ENCODE measurements at places on chromosomes 4 and X.

DNA sequence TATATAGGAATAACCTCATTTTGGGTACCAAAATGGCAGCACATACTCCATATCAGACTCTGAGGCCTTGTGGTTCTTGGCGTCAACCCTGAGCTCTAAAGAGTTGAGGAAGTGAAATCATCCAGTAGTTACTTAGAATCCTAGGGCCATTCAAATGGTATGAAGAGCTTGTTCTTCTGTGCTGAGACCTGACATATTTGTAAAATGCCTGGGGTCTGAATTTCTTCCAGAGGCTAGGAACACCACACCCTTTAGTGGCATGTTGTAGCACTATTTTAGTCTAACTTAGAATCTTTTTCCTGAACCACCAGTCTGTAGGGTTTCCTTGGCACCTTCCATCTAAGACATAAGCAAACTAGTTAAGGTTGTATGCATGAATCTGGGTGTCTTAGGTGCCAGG lies 18.1 kb upstream of the GDPD2 start:
- no peak for DNase-seq

DNA sequence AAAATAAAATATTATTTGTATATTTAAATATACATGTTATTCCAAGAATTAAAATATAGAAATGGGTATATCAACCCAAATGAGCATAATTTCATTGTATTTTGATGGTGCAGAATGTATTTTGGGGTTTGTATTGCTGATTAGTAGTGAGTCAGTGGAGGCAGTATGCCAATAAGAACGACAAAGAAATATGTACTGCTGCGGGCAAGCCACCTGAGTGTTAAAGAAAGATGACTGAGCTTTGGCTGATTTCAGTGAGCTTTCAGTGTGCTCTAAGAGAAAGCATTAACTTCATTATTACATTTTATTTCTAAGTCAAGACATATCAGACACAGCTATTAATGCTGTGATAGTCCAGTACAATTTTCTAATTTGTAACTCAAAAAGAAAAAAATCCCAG lies 297.8 kb downstream of the ANK2 start:
- no peak for DNase-seq

DNA sequence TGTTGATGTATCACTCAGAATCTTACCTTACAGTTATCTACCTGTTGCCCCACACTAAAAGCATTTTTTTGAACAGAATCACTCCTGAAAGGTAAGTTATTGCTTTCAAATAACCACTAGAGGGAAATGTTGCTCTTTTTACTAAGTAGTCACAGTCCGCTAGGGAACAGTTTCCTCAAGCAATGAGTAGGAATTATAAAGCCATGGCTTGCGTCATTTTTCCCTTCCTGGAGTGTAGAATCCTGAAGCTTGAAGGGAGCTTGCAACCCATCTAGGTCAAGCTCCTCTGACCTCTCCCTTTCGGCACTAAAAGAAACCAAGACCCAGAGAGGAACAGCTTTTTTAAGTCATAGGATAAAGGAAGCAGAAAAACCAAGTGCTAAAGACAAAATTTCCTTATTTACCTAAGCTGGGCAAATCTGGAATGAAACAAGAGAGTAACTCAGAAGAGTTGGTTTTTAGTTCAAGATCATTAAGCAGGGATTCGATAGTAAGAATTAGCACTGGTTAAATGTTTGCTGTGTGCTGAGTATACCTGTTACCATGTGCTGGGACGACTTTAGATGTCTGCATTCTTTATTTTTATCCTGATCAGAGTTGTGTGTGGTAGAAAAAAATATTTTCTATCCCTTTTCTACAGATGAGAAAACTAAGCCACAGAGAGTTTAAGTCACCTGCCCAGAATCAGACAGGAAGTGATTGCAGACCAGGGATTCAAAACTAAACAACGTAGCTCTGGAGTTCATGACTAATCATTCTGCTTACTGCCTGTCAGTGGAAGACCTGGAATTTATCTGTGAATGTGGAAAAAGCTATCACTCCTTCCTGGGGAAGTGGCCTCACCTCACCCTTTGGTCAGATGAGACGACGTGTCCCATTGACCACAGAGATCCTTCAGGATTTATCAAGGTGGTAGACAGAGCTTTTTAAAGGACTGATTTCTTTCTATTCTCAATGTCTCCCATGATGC lies 631.5 kb downstream of the RAB28 start:
- DNase-seq: no peak

DNA sequence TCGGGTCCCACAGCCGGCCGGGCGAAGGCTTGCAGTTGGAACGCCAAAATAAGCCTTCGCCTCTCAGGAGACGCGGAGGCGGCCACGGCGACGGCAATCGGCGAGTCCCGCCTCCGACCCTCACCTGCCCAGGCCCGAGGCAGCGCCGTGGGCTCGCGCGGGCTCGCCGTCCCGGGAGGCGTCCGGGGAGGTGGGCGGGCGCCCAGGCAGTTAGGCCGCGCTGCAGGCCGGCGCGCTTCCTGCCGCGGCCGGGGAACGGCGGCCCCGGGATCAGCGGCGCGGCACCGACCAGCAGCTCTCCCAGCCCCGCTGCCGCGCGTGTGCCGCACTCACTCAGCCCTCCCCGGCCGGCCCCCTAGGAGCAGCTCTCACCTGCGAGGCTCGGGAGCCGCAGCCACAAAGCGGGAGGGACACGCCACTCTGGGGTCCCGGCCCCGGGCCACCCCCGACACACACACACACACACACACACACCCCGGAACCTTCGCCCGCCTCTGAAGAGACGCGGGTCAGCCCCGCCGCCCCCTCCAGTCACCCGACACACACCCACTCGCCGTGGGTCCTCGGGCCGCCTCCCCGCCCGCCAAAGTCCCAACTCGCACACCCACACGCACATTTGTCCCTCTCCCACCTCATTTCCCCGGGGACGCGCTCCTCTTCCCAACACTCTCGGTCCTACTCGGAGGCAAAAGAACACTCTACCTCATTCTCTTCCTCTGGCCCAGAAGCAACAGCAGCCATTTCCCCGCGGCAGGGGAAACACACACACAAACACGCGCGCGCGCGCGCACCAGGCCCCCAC lies at the start of gene CNOT6L:
Gene CNOT6L (minus strand): TSS at position 767 of the 802 bp plus-strand sequence. CDS start 60 bp downstream, at position 707.
- peak; percentile 61 for DNase-seq

- DNase-seq: no peak
Measured at GRCh38 chrX:39736216-39737211, 361.2 kb downstream of the BCOR start.

GRCh38 chrX:96314985-96315384 lies 369.7 kb upstream of the DIAPH2 start:
- no peak for DNase-seq

DNA sequence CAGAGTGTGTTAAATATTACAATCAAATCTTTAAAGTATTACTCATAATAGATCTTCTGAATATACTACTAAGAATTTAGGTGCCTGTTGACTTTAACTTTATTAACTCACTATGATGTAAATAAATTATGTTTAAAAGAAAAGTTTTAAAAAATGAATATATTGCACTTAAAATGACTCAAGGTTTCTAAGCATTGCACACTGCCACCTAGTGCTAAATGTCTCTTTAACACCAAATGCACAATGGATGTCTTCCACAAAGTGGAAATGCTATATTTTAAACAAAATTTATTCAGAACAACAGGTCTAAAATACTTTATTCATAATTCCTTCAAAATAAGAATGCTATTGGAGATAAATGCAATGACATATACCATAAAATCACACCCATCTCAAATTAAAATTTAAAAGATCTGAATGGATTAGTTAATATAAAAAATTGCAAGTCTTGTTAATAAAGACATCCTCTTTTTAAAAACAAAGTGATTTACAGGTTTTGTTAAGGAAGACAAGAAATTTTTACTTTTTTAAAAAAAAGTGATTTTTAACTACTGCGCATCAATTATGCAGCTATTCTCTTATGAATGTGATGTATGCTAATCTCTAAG lies 5.5 kb downstream of the INPP4B start:
- no peak for DNase-seq

GRCh38 chrX:110987292-110987691 lies 108.7 kb upstream of the PAK3 start:
- no peak for DNase-seq

DNA sequence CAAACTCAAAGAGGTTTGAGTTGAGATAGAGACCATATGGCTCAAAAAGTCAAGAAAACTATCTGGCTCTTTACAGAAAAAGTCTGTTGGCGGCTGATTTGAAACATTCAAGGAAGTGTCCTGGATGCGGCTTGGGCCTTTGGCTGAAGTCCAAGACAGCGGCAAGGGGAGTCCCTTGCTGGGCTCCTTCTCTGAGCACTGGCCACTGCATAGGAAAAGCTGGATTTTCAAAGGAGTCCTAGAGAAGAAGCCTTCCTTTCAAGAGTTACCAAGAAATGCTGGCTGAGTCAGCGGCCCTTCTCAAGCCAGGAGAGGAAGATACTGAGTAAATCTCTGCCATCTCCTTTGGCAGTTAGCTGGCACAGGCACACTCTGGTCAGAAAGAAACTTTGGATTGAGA lies 12.1 kb downstream of the APLN start:
- no peak for DNase-seq

DNA sequence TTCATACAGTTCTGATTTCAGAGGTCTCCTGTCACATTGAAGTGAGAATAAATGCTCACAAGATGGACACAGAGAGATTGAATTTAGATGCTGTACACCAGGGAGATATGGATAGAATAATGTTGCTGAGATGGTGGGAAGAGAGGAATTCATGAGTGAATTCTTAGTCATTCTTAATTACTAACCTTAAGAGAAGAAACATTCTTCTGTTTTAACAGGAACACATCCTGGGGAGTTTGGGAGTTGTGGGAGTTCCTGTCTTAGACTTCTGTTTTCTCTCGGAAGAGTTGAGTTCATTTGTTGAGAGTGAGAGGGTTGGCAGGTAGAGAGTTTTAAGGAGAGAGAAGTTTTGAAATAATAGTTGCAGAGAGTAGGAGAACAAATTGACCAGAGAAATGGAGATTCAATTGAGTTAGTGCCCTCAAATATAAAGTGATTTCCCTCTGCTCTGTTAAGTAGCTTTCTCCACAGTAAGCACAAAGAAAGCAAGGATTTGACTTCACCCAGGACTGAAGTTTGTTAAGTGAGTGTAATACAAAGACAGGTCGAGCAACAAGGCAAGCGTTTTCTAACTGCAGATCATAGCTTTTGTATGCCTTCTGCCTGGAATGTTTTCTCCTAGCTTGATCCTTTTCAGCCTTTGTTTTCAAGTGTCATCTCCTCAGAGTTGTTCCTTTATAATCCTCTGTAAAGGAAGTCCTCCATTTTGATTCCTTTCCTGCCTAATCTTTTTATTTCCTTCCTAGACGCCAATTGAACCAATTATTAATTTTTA lies 205.9 kb downstream of the RAPGEF2 start:
- no peak for DNase-seq

DNA sequence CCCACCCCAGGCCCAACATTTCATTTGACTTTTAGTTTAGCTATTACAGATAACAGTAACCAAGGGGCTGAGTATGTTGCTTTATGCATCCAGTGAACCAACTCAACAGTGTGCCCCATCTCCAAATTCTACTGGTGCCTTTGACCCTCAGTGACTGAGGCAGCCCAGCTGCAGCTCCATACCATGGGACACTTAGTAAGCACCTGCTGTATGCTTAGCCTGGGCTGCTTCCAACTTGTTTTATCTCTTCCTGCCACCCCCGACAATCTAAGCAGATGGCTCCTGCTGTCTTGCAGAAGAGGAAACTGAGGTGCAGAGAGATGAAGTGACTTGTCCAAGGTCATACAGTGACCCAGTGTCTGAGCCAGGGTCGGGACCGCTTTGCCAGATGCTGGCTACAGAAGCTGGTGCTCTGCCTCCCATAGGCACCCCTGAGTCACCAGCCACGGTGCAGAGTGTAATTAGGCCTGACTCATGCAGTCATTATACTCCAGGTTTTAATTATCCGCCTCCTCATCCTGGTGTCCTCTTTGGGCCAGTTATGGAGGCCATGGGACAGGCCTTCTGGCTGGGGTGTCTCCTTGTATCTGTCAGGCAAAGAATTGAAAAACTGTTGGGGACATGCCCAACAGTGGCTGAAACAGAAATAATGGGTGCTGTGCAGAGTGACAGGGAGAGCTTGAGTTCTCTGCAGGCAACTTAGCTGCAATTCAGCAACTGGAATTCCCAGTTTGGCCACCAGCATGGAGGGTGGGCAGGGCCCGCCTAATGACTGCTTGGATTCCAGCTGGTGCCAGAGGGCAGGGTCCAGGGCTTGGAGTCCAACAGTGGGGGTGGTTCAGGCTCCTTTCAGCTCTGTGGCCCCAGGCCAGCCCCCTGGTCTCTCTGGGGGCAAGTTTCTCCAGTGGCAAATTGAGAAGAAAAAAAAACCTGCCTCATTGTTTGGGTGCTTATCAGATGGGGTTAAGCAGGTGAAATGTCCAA lies 8.2 kb upstream of the GPR78 start:
- no peak for DNase-seq

GRCh38 chr4:183831026-183831446 lies 74.1 kb upstream of the STOX2 start:
- DNase-seq: no peak

DNA sequence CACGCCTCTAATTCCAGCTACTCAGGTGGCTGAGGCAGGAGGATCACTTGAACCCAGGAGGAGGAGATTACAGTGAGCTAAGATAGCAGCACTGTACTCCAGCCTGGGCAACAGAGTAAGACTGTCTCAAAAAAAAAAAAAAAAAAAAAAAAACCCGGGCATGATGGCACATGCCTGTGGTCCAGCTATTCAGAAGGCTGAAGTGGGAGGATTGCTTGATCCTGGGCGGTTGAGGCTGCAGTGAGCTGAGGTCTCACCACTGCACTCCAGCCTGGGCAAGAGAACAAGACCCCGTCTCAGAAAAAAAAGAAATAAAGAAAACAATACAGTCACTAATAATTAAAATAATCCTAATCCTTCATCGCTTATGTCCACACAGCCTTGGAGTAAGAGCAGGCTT lies 68.1 kb downstream of the APBB2 start:
- DNase-seq: no peak

- no peak for DNase-seq
Measured at GRCh38 chr4:113645771-113646441, 115.6 kb downstream of the CAMK2D start.

GRCh38 chr4:25638806-25639205 lies 16.8 kb upstream of the SLC34A2 start:
- no peak for DNase-seq

GRCh38 chrX:9535101-9535500 lies 70.2 kb downstream of the TBL1X start:
- DNase-seq: no peak
